ENCODE measurements at places on chromosomes 1 and 21. TPM values are rescaled to one million over a fixed set of nuclear protein-coding genes. Genes with fewer than 3 reads are reported as not detected.

PAFAH2 gene
- 11.9 TPM for total RNA-seq

SERINC2 gene
- total RNA-seq, result 54.5 TPM

CA14 gene
- total RNA-seq, result not detected

MFAP2 gene
- total RNA-seq, result 16.4 TPM

C1orf141 gene
- not detected for total RNA-seq

BATF3 gene
- total RNA-seq, result 0.35 TPM

TNFRSF8 gene
- 4.0 TPM for total RNA-seq

MCM3AP gene
- total RNA-seq, result 67.3 TPM

S100A16 gene
- total RNA-seq, result 927 TPM

PLA2G2D gene
- total RNA-seq, result not detected

PHACTR4 gene
- total RNA-seq, result 8.5 TPM

AMIGO1 gene
- 0.89 TPM for total RNA-seq

CAMSAP2 gene
- 12.8 TPM for total RNA-seq

HSPA6 gene
- not detected for total RNA-seq
